ENCODE measurements at places on chromosomes 7 and 10. TPM values are rescaled to one million over a fixed set of nuclear protein-coding genes. Genes with fewer than 3 reads are reported as not detected.

Gene LOXL4
- polyA plus RNA-seq, result 4.2 TPM

Gene MKI67
- 1.4 TPM for polyA plus RNA-seq

Gene C10orf53
- not detected for polyA plus RNA-seq

Gene SYCE1
- polyA plus RNA-seq, result 0.24 TPM

Gene IL6
- polyA plus RNA-seq, result 2.2 TPM

Gene SPAM1
- polyA plus RNA-seq, result 0.45 TPM

Gene AQP1
- polyA plus RNA-seq, result 19.9 TPM

- no peak for DNase-seq
Measured at GRCh38 chr7:150855476-150856302, 3.4 kb downstream of the AOC1 start.

- no peak for DNase-seq
Measured at GRCh38 chr10:34596351-34596750, 218.7 kb downstream of the PARD3 start.

DNA sequence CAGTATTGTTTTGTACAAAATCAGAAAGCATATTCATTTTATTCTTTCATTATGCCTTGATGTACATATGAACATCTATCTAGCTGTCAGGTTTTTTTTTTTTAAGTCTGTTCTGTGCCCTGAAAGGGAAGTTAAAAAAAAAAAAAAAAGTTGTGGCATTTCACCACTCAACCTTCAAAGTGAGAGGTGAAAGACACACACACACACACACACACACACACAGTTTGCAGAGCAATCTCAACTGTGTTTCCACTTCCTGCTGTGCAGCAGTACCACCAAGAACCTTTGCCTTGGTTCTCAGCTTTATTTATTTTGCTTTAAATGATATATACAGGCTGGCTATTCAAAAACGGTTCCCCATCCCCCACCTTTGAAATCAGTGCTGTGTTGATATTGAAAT, 955.6 kb downstream of the GATA3 start:
- no peak for DNase-seq

- DNase-seq, result no peak
Measured at GRCh38 chr10:23331567-23332301, 12.9 kb downstream of the C10orf67 start.

DNA sequence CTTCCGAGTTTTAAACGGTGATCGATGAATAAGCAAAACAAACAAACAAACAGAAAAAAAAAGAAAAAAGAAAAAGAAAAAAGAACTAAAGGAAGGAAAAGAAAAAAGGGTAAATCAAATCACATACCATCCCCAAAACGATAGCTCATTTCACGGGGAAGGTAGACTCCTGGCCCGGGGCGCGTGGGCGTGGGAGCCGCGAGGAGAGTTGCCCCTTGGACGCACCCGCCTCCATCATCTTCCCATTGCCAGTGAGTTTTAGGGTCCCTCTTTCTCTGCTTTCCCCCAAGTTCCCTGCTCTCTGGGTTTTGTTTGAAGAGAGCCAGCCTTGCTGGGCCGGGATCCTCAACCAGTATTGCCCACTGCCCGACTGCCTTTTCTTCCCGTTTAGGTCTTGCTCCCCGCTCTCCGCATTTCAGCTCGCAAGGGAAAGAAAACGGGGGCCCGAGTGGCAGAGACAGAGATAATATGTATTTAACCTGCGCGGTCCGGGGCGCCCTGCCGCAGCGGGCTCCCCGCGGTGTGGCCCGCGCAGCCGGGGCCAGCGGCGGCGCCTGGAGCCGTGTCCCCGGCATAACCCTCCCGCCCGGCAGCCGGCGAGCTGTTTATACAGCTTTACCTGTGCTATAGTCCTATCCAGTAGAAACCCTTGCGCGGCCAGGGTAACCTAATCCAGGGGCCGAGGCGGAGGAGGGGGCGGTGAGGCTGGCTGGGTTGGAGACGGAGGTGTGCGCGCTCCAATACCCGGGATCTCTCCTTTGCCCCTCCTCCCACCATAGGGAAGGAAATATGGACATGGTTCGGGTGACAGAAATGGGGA, 5.2 kb upstream of the GATA3 start:
- DNase-seq, result no peak

GRCh38 chr10:123101872-123102271, 33.9 kb upstream of the HMX3 start:
- DNase-seq, result peak; percentile 38

DNA sequence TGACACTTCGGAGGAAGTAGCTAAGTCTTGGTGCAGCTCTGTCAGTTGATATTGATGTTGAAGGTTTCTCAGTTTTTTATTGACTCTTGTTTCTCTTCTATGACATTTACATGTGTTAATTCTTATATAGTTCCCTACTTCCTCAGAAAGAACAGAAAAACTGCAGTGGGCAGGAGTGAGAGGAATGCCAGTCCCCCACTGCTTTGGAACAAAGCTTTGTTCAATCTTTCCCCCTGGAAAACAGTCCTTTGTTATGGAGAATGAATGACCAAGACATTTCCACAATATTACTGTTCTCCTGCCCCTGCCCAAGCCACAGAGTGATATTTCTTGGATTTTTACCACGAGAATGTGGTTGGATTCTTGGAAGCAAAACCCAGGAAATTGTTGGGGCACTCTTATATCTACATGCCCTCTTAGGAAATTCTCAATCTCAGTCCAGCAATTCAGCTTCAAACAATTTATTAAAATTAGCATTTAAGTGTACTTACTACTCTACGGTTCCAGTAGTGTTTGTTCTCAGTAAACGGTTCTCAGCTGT, 258.0 kb upstream of the KCND2 start:
- DNase-seq, result no peak

DNA sequence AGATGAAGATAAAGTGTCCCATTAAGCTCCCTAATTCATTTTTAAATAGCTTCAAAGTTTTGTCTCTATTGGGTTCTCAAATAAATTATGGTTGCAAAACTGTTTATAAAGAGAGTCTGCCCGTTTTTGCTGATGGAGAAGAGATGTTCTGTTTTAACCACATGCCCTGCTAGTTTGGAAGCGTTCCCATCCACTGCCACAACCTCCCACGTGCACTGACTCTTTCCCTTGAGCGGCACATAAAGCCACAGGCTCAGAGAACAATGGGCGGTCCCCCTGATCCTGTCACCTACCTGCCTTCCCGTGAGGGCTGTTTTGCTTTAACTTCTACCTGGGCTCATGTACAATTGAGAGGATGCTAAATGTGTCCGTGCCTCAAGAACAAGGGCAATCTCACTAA, 65.5 kb downstream of the CPVL start:
- DNase-seq, result no peak

- no peak for DNase-seq
Measured at GRCh38 chr7:45082031-45082830, 6.5 kb downstream of the NACAD start.

- DNase-seq, result no peak
Measured at GRCh38 chr7:46970476-46970875, 611.4 kb downstream of the TNS3 start.

DNA sequence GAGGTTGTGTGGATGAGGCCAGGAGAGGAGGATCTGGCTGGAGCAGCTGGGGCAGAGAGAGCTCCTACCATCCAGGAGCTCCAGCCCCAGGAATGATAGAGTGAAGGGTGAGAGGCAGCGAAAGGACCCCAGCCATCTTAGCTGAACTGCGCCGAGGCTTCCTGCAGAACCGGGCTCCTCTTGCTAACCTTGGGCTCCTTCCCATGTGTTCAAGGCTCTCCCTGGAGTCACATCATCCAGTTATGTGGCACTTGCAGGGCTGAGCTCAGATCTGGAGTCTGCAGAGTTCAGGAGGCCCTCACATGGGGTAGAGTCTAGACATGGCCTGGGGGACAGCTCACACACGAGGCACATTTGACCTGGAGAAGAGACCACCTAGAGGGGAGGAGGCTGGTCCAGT, 225.0 kb upstream of the ZNF32 start:
- DNase-seq, result no peak

GRCh38 chr10:132185601-132186487, 904 bp upstream of the DPYSL4 start:
- peak; percentile 18 for DNase-seq

GRCh38 chr7:110317541-110318265, 773.2 kb upstream of the LRRN3 start:
- no peak for DNase-seq

- DNase-seq, result no peak
Measured at GRCh38 chr7:97317575-97317974, 200.1 kb downstream of the SDHAF3 start.

DNA sequence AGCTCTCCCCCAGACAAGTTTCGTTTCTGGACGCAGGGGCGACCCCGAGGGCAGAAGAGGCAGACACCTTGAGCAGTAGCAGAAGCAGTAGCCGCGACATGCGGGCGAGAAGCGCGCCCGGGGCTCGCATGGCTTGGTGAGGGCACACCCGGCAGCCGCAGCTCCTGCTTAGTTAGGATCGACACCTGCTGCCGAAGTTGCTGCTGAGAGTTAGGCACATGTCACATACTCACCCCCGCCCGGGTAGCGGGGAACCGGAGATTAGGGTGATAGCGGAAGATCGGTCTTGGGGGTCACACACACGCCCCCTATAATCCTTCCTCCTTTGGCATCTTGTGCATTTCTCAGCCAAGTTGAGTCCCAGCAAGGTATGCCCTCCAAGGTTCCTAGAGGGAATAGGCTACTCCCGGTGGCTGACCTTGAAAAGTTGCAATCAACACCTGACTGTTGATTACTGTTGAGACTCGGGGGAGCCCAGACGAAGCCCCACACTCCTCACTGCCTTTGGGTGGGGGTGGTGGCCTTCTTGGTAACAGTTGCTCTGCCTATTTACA, 668 bp downstream of the GPR37 start:
- peak; percentile 16 for DNase-seq

DNA sequence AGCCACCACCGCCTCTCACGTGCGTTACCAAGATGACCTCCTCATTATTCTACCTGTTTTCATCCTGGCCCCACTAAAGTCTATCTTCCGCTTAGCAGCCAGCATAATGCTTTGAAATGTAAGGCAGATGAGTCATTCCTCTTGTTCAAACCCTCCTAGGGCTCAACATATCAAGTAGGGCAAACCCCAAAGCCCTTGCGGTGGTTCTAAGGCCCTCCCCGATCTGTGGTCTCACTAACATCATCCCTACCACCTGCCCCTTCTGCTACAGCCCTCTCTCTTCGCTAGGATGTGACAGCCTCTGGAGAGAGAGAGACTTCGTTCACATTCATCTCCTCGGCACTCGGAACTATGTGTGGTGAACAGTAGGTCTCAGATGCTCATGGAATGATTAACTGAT, 94.8 kb downstream of the SVIL start:
- DNase-seq, result no peak

DNA sequence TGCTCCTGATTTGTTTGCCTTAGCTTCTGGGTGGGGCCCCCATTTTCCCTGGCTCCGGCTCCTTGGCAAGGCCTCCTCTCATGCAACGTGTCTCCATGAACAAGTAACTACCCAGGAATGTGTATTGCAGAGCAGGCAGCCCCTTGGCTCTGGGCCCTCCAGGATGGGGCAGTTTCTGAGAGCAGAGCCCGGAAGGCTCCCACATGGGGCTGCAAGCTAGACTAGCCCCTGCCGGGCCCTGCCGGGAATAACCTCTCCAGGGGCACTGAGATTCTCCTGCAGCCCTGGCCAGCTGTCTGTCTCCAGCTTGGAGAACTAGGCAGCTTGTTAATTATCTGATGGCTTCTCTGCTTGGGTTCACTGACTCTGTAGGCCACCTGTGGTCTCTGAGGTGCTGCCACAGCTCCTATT, 184.0 kb upstream of the INHBA start:
- no peak for DNase-seq

DNA sequence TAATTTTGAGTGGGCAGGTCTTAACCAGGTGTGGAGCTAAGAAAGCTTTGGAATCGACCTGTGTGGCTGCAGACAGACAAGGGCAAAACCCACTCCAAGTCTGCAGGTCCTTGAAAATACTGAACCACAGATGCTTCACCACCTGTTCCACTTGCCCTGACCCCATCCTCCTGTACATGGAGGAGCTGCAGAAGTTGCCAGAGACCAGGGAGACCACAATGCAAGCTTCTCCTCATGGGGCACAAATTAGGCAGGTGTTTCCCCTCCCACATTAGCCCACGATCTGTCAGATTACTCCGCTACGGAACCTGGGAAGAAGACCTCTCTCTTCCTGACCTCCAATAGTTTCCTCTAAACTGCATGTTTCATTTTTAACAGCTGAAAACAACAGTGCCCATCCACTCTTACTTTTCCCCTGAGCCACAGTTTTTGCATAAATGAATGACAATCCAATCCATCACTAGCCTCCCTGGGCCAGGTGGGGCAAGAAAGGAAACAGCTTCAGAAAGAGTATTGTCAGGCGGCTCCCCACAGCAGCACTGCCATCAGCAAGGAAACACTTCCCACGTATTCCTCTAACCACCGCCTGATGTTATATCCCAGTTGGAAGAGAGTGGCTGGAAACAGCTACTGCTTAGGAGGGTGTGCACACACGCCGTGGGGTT, 141.6 kb downstream of the PRKAG2 start:
- DNase-seq, result no peak

DNA sequence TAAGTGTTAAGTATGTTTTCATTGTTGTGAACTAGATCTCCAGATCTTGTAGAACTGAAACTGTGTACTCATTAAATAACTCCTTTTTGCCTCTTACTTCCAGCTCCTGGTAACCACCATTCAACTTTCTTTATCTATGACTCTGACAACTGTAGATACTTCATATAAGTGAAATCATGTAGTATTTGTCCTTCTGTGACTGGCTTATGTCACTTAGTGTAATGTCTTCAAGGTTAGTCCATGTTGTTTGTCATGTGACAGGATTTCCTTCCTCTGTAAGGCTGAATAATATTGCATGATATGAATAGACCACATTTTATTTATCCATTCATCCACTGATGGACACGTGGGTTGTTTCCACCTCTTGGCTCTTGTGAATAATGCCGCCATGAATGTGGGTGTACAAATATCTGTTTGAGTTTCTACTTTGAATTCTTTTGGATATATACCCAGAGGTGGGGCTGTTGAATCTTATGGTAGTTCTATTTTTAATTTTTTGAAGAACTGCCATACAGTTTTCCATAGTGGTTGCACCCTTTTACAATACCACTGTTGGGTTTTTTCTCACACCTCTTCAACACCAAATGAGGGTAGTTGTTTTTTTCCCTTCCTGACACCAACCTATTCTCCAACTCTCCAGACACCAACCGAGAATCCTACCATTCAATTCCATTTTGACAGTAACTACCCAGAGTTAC, 10.7 kb upstream of the FMC1 start:
- no peak for DNase-seq

DNA sequence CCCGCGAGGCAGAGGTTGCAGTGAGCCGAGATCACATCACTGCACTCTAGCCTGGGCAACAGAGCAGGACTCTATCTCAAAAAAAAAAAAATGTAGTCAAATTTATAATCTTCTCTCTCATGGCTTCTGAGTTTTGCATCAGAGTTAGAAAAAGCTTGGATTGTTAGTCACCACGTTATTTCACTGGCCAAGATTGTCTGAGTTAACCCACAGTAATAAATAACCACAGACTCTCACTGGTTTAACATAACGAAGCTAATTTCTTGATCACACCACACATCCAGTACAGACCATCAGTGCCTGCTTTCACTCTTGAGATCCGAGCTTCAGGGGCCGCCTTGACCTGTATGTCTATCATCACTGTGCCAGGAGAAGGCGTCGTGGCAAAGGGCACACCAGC, 116.8 kb upstream of the JCAD start:
- no peak for DNase-seq
